Bronchial smooth muscle cell (primary cell): ENCODE measurements at places on chromosomes 1 and 21. TPM values are rescaled to one million over a fixed set of nuclear protein-coding genes. Genes with fewer than 3 reads are reported as not detected.

The FAM72B gene
- 1.3 and 1.7 TPM in 2 replicates for total RNA-seq

The SLC2A5 gene
- 1.6 and 2.0 TPM in 2 replicates for total RNA-seq

The RGS8 gene
- total RNA-seq: under 0.01 and 0.09 TPM in 2 replicates

The OPTC gene
- not detected in 2 replicates for total RNA-seq

The FOXO6 gene
- not detected in 2 replicates for total RNA-seq

The OR10Z1 gene
- total RNA-seq: not detected in 2 replicates

The RHD gene
- total RNA-seq: not detected in 2 replicates

The CHD1L gene
- total RNA-seq: 20.9 and 32.6 TPM in 2 replicates

The SYT14 gene
- 2.7 and 3.6 TPM in 2 replicates for total RNA-seq

The ATP1A1 gene
- total RNA-seq: 69.0 and 101 TPM in 2 replicates

The CCDC27 gene
- not detected in 2 replicates for total RNA-seq

The DENND2C gene
- total RNA-seq: 1.5 and 3.0 TPM in 2 replicates

The OR14A16 gene
- not detected in 2 replicates for total RNA-seq

The MFAP2 gene
- total RNA-seq: 16.1 and 22.1 TPM in 2 replicates

The AADACL4 gene
- 0.09 TPM in 1 of 2 replicates, not detected in the other for total RNA-seq

The RORC gene
- total RNA-seq: not detected in 2 replicates

The DNMT3L gene
- not detected in 2 replicates for total RNA-seq

The CRYAA gene
- total RNA-seq: not detected in 2 replicates

The PCP4 gene
- not detected in 2 replicates for total RNA-seq

The OR6N1 gene
- not detected in 2 replicates for total RNA-seq

The DPT gene
- total RNA-seq: 0.32 and 0.86 TPM in 2 replicates

The CHI3L2 gene
- 5.7 and 8.8 TPM in 2 replicates for total RNA-seq

The AGT gene
- total RNA-seq: 1.5 and 5.7 TPM in 2 replicates

The FHAD1 gene
- 0.26 and 0.32 TPM in 2 replicates for total RNA-seq

The WDR26 gene
- 59.9 and 69.7 TPM in 2 replicates for total RNA-seq

The PDPN gene
- total RNA-seq: 0.86 and 1.1 TPM in 2 replicates

The OR6F1 gene
- total RNA-seq: not detected in 2 replicates

The DCAF8 gene
- 90.5 and 94.0 TPM in 2 replicates for total RNA-seq

The RNF19B gene
- 8.5 and 12.5 TPM in 2 replicates for total RNA-seq

The MANEAL gene
- total RNA-seq: 0.32 and 1.8 TPM in 2 replicates

The PTTG1IP gene
- 146 and 185 TPM in 2 replicates for total RNA-seq

The THEM4 gene
- 6.0 and 8.7 TPM in 2 replicates for total RNA-seq

The GNG4 gene
- total RNA-seq: not detected in 2 replicates

The PRR9 gene
- total RNA-seq: not detected in 2 replicates

The CSF3R gene
- under 0.01 TPM in 2 replicates for total RNA-seq

The S100A1 gene
- total RNA-seq: 0.63 TPM in 1 of 2 replicates, not detected in the other

The SPRR2G gene
- not detected in 2 replicates for total RNA-seq
